ENCODE measurements at places on chromosomes 2 and 18.

DNA sequence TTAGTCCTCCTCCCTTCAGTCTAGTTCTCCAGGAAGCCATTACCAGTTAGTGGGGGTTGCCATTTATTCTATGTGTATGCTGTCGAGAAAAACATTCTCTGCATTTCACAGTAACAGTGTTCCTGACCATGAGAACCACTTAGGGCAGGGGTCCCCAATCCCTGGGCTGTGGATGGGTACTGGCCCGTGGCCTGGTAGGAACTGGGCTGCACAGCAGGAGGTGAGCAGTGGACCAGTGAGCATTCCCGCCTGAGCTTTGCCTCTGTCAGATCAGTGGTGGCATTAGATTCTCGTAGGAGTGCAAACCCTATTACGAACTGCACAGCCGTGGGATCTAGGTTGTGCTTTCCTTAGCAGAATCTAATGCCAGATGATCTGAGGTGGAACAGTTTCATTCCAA lies 15.8 kb downstream of the ITGA4 start:
- DNase-seq: no peak

DNA sequence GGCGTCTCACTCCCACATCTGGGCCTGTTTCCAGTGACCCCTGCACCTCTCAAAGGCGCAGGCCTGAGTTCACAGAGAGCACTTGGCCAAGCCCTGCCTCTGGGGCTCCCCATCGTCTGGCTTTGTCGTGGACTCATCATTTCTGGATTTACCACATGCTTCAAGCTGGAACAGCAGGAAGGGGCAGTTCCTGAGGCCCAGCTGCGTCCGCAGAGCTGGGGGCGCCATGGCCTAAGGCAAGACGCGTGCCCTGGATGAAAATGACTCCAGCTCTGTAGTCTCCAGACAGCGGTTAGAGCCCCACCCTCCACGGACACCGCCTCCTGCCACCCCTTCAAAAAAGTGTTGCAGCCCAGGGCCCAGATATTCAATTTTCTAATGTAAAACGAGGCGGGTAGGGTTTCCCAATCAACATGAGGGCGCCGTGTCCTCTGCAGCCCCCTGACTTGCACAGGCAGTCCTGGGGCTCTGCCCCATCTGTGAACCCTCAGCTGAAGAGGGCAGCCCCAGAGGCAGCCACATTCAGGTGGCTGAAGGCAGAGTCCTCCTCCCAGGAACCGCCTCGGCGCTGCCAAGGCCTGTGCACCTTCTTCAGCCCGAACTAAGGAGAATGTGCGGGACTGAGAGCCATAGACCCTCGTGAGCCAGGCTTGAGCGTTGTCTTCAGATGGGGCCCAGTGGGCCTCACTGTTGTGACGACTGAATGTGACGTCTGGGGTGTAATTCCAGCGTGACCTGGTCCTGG lies 85.5 kb downstream of the NFATC1 start:
- no peak for DNase-seq

DNA sequence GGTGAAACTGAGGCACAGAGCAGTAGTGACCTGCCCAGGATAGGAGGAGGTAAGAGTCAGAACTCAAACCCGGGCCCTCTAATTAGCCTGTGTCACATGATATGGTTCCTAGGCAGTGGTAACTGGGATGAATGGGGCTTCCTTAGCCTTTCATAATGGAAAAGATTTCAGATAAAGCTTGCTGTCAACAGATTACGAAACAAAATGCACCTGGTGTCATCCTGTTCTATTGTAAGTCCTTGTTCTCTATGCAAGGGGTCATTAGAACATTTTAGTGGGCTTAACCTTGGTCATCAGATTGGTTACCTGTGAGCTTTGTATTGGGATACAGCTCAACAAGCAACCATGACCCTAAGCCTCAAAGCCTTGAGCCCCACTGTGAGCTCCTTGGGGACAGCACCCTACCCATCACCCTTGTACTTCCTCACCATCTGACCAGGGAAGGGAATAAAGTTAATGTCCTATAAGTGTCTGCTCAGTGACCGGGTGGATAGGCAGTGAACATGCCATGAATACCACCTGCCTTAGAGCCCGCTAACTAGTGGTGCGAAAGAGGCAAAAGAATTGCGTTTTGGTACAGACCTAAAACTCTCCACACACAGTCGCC lies 70.3 kb upstream of the RMDN2 start:
- DNase-seq: no peak

DNA sequence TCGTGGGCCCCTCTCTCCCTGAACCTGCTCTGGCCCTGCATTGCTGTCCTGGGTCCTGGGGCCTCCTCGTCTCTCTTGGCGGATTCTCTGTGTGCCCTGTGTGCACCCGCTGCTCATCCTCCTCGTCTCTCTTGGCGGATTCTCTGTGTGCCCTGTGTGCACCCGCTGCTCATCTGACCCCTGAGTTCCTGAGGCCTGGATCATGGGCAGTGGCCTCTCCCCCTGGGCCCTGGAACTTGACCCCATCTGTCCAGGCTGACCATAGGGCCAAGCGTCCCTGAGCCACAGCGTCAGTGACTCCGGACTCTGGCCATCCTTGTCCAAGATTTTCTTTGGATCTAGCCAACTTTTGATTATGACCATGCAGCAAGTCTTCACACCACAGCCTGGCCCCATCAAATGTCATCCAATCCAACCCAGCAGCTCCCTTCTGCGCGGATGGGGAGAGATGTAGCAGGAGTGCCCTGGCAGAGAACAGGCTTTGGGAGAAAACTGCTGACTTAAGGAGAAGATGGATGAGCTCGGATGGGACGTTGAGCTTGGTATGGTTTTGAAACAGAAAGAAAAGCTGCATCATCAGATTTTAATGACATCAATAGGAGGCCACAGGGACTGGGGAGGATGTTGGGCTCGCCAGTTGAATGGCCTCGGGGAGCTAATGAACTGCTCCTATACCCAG lies 455.1 kb upstream of the HS6ST1 start:
- DNase-seq: no peak

DNA sequence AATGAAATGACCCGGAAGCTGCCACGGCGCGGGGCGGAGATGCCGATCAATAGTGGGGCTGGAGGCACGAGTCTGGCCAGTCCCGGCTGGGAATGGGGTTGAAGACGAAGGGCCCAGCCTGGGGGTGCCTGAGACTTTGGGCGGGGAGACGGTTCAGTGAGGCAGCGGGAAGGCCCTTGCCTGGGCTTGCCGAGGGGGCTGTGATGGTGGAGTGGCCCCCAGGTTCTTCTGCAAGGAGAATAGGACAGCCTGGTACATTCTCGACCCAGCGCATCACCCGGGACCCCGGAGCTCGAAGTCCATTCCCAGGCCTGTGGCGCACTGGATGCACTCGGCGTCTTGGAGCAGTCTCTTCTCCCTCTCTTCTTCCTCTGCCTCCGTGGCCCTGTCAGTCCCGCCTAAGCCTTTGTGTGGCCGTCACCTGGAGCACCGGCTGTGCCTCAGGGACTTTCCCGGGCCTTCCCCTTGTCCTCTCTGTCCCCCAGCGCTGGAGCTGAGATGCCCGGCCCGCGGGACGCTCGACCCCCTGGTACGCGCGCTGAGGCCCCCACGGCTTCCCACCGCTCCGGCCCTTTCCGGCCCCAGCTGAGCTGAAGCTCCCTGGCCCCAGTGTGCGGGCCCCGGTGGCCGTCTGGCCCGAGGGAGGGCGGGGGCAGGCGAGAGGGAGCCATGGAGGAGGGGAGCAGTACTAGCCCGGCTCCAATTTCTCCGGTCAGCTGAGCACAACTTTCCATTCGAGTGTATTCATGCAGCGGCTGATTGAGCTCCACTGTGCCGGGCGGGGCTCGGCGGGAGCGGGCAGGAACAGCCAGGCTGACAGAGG lies 8.0 kb downstream of the SIX3 start:
- no peak for DNase-seq

DNA sequence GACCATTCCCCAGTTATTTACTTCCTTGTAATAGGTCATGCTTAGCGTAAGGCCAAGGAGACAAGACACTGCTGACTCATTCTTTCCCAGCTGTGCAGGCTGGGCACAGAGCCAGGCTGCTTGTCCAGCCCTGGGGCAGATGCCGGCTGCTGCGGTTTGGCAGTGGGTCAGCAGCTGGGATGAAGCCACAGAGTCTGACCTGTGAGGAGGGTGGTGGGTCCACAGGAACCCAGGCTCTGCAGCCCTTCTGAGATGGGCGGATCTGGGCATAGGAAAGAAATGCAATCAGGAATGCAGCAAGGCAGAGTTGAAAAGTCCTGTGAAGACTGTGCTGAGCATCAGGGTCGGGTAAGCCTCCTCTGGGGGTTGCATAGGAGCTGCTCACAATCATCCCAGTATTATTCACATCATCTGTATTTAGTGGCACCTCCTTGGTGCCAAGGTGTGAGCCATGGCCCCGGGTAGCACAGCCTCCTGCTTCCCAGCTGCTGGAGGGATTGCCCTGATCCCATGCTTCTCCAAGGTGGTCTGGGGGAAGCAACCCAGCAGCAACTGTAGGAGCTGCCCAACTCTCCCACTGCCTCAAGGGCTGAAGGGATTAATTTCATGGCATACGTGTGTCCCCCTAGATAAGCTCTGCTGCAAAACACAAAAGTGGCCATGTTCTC lies 139.0 kb downstream of the DDX1 start:
- peak; percentile 83 for DNase-seq

DNA sequence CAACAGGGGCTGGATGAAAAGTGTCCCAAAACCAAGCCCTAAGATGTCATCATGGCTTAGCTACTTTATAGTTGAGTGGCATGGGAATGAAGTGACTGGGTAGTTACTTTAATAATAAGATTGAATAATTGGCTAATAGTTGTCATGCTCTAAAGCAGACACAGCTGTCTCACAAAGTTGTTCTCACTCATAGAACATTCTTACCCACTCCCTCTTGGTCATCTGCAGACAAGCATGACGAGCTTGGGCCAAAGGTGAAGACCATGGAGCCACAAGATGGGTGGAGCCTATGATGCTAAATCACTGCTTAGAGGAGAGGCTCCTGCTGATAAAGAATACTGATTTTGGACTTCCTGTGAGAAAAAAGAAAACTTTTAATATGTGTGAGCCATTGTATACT lies 62.4 kb upstream of the MMADHC start:
- DNase-seq: no peak

DNA sequence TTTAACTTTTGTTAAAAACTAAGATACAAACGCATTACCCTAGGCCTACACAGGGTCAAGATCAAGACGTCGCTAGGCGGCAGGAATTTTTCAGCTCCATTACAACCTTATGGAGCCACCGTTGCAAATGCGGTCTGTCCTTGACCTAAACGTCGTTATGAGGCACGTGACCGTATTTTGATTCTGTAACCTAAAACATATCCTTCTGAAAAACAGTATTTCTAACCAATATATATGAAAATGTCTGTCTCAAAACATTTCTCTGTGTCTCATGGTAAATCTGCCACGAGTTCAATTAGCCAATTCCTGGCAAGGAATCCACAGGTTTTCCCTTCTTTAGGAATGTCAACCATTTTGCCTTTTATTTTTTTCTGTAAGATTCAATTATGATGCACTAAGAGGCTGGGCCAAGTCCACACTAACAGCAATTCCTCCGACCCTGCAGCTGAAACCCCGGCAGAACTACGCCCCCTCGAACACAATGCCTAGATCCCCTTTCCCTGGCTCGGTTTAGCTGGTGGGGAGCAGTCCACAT lies 1.7 kb downstream of the RTN4 start:
- DNase-seq: no peak

DNA sequence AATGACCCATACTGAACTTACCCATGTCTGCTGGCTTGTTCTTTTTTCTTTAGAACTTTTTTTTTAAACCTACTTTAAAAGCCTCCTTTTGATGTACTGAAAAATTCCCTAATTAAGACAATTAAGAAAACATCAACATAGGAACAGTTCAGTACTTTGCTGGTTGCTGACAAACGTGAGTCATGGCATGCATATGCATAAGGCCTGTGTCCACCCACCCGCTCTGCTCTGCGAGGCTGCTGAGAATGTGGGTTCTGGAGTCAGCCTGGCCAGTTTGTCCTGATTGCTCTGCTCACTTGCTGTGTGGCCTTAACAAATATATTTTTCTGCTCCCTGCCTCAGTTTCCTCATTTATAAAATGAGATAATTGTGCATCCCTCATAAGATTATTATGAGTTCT lies 27.3 kb downstream of the LAMA3 start:
- no peak for DNase-seq

- no peak for DNase-seq
Observed at GRCh38 chr2:118333664-118334063, 245.4 kb downstream of the INSIG2 start.

- no peak for DNase-seq
Observed at GRCh38 chr2:169362894-169363559, 693 bp upstream of the LRP2 start.

- DNase-seq: no peak
Observed at GRCh38 chr18:26565514-26565913, 17.2 kb upstream of the KCTD1 start.

DNA sequence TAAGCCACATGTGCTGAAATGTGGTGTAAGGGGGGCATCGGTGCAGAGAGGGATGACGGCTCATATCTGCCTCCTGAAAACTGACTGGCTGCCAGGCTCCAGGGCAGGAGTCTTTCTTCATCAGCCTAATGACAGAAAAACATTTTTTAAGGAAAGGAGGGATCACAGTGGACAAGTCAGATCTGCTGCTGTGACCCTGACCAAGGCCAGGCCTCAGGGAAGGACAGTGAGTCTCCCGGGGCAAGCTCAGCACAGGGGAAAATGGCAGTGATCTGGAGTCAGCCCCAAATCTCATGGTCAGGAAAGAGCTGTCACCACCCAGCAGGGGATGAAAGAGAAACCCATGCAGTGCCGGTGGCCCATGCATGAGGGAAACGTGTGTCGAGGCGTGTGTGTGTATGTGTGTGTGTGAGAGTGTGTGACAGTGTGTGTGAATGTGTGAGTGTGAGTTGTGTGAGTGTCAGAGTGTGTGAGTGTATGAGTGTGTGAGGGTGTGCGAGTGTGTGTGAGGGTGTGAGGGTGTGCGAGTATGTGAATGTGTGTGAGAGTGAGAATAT lies 134.5 kb downstream of the INHBB start:
- DNase-seq: no peak

- no peak for DNase-seq
Observed at GRCh38 chr2:130864830-130865800, 28.4 kb downstream of the ARHGEF4 start.
